ENCODE measurements at places on chromosomes 5 and 9.

DNA sequence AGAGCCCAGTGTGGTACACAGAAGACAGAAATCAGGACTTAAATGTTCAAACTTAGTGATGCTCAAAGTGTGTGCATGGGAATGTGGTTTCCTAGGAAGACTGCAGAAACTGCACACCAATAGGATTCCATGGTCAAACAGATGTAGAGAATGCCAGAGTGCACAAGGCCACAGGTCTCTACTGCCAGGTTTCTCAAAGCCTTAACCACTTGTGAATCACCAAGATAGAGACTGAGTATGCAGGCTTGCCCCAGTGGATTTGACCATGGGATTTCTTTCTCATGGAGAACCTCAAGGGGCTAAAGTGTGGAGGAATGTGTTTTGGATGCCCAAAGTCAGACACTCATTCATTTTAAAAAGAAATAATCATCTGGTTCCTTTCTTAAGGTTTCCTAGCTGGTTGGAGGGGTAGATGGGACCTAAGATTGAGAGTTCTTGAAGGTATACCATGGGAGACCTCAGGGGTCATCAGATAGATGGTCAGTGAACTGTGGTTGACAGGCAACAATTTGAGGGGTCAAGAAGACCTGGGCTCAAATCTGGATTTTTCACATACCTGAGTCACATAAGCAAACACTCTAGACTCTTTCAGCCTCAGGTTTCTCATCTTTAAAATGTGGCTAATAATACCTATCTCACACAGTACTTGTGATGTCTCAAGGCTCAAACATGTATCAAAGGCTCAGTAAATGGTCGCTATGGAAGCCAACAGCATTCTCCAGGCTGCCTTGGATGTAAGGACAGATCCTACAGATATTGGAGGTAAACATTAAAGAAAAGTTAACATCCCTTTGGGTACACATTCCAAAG lies 81.1 kb downstream of the BOD1 start:
- DNase-seq, result no peak

GRCh38 chr9:27602954-27603353 lies 29.7 kb upstream of the C9orf72 start:
- no peak for DNase-seq

GRCh38 chr5:10849278-10849677 lies 88.2 kb upstream of the DAP start:
- DNase-seq, result no peak

GRCh38 chr5:143426437-143426991 lies 23.0 kb upstream of the NR3C1 start:
- no peak for DNase-seq

DNA sequence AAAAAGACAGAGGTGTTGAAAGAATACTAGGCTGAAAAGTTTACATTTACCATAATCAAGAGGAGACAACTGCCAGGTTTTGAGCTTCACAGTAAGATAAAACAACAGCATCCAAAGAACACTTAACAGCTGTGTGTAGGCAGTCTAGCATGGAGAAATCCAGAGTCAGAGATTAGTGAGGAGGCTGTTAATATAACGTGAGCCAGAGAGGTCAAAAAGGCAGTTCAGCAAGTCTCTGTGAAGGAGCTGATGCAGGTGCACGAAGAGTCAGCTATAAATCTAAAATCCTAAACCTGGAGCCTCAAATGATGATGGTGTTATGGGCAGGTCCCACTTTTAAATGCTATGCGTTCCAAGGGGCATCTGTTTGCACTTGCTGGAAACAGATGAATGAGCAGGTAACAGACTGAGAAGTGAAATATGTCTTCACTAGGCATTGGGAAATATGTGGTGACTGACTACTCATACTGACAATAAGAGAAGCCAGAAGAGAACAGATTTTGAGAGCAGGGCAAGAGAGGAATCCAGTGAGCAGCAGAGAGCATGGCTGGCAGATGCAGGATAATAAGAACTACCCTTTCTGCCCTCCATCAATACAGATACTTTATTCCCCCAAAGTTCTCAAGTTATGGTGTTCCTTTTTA lies 8.7 kb downstream of the APTX start:
- DNase-seq, result no peak

GRCh38 chr9:124854161-124854560 lies 901 bp downstream of the WDR38 start:
- no peak for DNase-seq

- DNase-seq, result peak; percentile 29
Measured at GRCh38 chr9:72951520-72952380, 1.1 kb downstream of the ALDH1A1 start.

- no peak for DNase-seq
Measured at GRCh38 chr9:92664394-92665152, 5.4 kb downstream of the IPPK start.

DNA sequence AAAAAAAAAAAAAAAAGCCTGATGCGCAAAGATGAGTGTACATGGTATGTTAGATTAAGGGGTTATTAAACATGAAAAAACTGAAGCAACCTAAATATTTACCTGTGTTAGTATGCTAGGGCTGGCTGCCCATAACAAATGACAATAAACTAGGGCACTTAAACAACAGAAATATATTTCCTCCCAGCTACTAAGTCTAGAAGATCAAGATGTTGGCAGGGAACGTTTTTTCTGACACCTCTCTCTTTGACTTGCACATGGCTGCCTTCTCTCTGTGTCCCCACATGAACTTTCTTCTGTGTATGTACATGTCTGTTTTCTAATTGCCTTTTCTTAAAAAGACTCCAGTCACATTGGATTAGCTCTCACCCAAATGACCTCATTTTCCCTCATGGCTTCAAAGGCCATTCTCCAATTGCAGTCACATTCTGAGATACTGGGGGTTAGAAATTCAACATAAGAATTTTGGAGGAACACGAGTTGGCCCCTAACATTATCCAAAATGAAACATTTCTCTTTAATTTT lies 694.5 kb downstream of the CDH9 start:
- DNase-seq, result no peak

- DNase-seq, result peak; percentile 26
Measured at GRCh38 chr9:93577078-93577974, 942 bp downstream of the PHF2 start.

- DNase-seq, result no peak
Measured at GRCh38 chr5:78781611-78782286, 133.2 kb upstream of the LHFPL2 start.

DNA sequence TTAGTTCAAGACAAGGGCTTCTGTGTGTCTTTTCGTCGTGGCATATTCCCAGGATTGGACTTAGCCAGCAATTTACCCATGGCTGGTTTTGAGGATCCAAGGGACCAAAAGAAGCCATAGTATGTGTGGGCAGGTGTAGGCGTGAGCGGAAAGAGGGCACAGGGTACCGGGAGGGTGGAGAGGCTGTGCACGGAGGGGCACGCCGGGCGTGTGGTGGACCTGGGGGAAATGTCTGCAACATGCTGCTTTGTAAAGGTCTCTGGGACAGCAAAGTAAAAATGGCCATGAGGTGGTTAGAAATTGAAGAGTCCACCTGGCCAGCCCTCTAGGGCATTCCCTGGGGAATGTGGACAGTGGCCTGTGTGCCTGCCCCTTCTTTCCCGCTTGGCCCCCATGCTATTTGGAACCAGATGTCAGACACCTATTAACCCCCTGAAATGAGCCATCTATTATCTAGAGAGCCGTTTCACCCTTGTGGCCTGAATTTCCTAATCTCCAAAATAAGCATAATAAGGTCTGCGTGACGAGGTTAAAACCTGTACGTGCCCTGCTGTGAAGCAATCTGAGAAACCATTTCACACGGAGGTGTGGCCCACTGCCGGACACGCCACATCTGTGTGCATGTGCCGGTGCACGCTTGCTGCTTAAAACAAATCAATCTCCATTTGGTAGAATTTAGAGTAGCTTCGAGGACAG lies 5.1 kb downstream of the FLT4 start:
- DNase-seq, result no peak

DNA sequence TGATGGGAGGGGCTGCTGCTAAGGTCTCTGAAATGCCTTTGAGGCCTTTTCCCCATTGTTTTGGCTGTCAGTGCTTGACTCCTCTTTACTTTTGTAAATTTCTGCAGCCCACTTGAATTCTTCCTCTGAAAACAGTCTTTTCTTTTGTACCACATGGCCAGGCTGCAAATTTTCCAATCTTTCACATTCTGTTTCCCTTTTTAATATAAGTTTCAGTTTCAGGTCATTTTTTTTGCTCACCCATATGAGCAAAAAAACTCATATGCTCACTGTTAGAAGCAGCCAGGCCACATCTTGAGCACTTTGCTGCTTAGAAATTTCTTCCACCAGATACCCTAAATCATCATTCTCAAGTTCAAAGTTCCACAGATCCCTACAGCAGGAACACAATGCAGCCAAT lies 234.6 kb upstream of the ADRA1B start:
- DNase-seq, result no peak

- DNase-seq, result no peak
Measured at GRCh38 chr9:124880501-124880900, 18.6 kb downstream of the ARPC5L start.

- no peak for DNase-seq
Measured at GRCh38 chr5:31963358-31964006, 210.6 kb downstream of the GOLPH3 start.

DNA sequence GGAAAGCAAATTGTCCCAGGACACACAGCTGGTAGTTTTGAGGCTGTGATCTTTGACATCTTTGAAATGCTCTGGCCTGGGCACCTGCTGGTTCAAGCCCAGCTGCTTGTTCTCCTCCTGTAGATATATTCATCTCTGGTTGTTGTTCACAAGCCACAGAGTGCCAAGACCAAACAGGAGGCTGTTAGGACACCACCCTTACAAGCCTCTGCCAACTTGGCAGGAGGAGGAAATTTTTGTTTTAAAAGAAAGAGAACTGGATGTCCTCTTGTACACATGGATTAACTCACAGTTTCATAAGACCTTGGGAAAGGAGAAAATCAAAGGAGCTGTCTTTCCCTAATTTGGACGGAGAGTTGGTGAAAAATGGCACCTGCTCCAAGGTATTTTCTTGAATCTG lies 8.5 kb upstream of the ZFP62 start:
- no peak for DNase-seq

DNA sequence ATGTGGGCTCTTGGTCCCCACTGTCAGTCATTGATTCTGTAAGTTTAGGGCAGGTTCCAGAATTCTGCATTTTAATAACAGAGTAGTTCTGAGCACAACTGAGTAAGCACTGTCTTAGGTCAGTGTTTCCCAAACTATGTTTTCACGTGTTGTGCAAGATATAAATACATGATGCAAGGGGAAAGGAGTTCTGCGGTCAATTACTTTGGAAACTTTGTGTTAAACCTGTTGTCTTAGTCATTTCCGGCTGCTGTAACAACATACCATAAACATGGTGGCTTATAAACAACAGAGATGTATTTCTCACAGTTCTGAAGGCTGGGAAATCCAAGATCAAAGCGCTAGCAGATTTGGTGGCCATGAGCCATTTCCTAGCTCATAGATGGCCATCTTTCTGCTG lies 69.8 kb downstream of the EQTN start:
- no peak for DNase-seq

DNA sequence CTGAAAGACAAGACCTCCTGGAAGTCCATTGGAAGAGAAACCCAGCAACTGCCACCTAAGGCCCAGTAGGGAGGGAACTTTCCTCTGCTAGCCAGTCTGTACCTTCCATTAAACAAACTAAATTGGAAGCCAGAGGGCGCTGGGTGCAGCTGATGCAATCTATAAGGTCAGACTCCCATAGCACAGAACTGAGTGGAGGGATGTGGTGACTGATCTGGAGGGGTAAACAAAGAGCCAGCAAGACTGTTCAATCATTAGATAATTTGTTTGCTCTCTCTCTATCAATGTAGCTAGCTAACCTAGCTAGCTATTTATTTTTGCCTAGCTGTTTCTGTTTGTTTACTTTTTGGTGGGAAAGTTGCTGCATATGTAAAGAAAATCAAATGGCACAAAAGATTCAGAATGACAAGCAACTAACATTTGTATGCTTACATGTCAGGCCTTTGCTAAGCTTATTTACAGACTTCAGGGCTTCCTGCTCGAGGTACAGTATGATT lies 291.8 kb upstream of the DAB2 start:
- DNase-seq, result no peak

Data from right lung (tissue), 10 donors.